ENCODE measurements at places on chromosomes 7 and 10.
A peak's percentile ranks its signal among the peaks of the same experiment; 100 is the strongest.

DNA sequence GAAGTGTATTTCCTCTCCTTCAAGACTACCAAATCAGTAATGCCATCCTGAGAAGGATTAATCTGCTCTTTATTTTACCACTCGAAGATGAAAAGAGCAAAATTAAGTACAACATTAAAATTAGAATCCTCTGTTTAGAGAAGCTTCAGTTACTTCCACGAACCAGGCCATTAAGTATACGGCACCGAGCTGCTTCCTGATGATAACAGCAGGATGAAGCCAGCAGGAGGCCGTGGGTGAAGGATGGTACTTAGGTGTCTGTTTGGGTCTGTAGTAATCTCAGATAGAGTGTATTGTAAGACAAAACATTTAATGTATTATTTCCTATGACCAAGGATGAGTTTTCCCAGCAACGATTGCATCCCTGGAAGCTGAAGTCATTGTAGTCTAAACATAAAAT, 362.8 kb downstream of the SFMBT2 start:
- DNase-seq = no peak

- no peak for DNase-seq
Observed at GRCh38 chr7:49995681-49996080, 97.4 kb downstream of the ZPBP start.

DNA sequence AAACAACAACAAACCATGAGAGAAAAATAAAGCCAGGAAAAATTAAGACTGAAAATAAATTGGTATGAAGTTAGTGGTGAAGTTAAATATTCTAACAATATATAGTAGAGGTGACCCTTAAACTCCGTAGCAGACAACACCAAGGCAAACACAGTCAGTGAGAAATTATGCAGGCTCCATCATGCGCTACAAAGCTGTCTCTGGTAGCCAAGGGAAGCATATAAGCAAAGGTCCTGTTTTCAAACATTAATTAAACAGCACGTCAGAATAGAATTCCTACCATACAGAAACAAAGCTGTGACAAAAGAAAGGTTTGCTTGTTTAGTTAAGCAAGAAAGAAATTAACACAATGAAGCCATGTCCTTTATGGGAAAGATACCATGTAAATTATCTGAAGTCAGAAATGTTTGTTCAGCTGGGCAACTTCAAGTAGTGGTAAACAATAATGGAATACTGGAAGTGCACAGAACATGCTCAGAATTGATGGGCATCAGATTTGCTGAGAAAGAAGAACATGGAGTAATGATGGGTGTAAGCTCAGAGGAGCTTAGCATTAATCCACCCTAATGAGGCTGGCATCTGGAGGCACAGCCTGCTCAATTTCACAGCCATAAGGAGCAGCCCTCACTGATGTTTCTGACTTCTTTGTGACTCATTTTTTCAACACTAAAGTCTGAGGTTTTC, 75.7 kb downstream of the IGF2BP3 start:
- no peak for DNase-seq

GRCh38 chr7:141999058-141999623, 3.5 kb downstream of the MGAM start:
- DNase-seq = no peak

- DNase-seq = peak; percentile 37
Observed at GRCh38 chr7:143280566-143280965, 4.2 kb upstream of the TMEM139 start.

GRCh38 chr10:4450981-4451908, 374.8 kb upstream of the AKR1E2 start:
- peak; percentile 98 for DNase-seq

GRCh38 chr10:78906734-78907390, 161.9 kb upstream of the ZMIZ1 start:
- DNase-seq = no peak

GRCh38 chr7:44104860-44105771, 971 bp downstream of the AEBP1 start:
- no peak for DNase-seq

- peak; percentile 51 for DNase-seq
Observed at GRCh38 chr10:95384011-95384704, 93.4 kb upstream of the PDLIM1 start.

- DNase-seq = no peak
Observed at GRCh38 chr10:22672319-22673090, 41.9 kb downstream of the PIP4K2A start.

GRCh38 chr7:99897322-99898022, 20.6 kb upstream of the OR2AE1 start:
- no peak for DNase-seq

DNA sequence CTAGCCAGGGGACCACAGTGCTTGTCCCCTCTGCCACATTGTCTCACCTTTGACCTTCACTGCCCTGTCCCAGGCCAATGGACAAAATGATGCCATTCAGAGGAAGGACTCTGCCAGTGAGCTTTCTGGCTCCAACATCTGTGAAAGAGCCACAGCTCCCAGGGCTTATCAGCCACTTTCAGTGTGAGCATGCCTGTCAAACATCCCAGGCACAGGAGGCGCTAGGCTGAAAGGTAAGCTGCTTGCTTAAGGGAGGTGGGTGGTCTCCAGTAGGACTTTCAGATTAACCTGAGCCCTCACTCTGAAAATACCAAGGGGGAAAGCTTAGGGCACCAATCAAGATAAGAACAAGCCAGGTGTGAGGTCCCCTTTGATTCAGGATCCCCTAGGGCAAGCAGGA, 59.8 kb upstream of the GDF10 start:
- no peak for DNase-seq

GRCh38 chr7:39417642-39418041, 148.6 kb upstream of the YAE1 start:
- no peak for DNase-seq

GRCh38 chr7:130419658-130420057, 21.2 kb downstream of the CEP41 start:
- DNase-seq = no peak

GRCh38 chr7:113370910-113371309, 252.6 kb upstream of the SMIM30 start:
- DNase-seq = no peak

DNA sequence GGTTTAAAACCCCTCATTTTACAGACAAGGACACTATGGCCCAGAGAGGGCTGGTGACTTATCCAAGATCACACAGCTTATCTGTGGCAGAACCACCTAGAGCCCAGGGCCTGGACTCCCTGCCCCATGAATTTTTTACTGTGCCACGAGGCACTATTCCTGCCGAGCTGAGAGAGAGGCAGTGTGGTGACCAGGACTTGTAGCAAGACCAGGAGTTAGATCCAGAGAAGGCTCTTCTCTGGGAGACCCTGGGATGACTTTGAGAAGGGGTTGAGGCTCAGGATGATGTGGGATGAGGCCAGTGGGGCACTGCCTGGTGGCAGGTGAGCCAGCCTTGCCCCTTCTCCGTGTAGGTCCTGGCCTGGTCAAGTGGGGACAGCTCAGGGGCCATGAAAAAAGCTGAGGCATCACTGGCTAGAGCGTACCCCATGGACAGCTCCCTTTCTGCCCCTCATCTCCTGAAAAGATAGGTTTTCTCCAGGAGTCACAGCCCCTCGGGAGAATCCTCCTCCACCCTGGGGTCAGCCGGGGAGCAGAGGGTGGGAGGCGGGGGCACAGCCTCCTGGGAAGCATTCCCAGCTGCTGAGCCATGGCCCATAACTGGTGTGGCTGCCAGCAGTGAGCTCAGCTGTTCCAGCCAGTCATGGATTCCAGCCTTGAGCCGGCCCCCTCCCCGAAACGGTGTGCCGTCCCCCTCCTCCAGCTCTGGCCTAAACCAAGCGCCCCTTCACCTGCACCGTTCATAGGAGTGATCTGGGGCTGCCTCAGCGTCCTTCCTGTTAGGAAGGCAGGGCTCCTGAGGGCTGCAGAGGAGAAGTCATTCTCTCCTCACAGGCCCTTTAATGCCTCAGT, 5.8 kb downstream of the FLNC start:
- no peak for DNase-seq

DNA sequence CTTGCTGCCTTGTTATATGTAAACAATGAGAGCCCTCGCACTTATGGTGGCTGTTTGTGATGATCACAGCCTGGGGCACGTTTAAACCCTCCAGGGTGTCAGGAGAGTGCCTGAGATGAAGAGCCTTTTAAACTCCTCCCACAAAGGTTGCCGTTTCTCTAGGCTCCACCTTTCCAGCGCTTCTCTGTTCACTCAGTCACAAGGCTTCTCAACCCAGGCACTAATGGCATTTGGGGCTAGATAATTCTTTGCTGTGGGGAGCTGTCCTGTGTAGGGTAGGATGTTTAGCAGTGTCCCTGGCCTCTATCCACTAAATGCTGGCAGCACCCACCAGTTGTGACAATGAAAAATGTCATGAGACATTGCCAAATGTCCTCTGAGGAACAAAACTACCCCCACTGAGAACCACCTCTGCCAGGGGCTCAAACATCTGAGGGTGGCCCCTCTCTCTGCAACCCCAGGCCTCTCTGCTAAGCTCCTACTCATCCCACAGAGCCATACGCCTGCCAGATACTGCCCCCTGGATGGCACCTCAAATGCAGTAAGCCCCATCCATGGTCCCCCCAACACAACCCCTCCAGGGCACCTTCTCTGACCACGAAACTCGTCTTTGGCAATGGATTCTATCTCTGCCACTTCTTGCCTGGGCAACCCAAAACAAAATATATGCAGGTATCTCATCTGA, 144.3 kb upstream of the ZMIZ1 start:
- DNase-seq = no peak

DNA sequence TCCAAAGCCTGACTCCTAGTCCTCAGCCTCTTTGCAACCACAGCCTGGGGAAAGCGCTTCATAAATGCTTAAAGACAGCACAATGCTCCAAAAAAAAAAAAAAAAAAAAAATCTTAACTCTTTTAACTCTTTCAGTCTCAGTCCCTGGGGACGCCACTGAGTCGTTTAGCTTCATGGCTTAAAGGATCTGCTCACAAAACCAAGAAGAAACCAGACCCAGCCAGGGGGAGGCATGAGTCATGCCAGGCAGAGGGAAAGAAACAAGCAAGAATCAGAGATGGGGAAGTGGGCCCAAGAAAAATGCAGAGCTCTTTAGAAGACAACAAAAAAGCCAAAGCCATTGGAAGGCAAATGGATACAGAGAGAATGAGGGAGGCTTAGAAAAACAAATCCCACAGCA, 32.5 kb upstream of the DOCK1 start:
- peak; percentile 2 for DNase-seq

DNA sequence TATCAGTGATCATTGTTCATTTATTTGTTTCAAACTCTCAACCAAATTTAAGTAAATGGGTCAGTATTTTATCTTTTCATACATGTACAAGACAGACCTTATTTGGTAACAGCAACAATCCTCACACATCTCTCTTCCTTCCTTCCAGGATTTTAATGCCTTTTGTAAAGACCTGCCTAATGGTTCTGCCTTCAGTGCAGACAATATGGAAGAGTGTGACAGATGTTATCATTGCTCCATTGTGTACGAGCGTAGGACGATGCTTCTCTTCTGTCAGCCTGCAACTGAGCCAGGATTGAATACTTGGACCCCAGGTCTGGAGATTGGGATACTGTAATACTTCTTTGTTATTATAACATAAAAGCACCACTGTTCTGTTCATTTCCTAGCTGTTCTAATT, 6.3 kb downstream of the CAV2 start:
- DNase-seq = no peak

DNA sequence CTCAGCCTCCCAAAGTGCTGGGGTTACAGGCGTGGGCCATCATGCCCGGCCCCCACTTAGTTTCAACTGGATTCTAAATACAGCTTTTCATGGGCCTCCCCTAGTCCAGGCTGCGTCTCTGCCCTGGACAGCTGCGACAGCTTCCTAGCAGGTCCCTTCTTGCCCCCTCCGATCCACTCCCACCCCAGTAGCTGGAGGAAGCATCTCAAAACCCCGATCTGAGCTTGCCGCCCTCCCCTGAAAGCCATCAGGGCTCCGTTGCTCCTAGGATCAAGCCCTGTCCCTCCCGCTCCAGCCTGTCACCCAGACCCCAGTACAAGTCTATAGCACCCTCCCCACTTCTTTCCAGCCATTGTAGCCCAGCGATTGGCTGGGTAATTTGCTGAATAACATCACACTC, 64.5 kb downstream of the VWA2 start:
- no peak for DNase-seq

GRCh38 chr10:72334196-72334824, 20.4 kb downstream of the DNAJB12 start:
- DNase-seq = no peak

DNA sequence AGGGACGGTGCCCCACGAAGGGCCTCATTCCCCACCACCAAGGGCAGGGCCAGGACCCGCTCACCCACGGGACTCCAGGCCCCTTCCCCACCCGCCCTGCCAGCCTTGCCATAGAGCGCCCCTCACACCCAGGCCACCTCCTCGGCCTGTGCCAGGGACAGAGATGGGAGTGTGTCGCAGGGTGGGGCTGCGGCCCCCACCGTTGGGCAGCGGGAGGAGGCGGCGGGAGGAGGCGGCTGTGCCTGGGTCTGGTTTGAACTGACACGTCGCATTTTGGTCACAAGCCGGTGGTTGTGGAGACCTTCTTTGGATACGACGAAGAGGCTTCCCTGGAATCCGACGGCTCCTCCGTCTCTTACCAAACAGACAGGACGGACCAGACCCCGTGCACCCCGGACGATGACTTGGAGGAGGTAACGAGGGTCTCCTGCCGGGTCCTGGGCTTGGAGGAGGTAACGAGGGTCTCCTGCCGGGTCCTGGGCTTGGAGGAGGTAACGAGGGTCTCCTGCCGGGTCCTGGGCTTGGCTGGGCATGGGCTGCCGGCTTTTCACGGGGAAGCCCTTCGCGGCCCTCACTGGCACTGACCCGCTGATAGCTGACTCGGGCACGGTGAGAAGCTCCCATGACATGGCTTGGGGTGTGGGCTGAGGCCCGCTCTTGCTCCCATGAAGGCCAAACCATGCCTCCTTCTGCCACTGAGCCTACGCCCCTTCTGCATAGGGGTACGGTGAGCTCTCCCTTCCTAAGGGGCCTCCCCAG, 46.4 kb upstream of the DPYSL4 start:
- DNase-seq = no peak

GRCh38 chr7:133436014-133436428, 183.1 kb downstream of the EXOC4 start:
- DNase-seq = no peak

- DNase-seq = no peak
Observed at GRCh38 chr10:86592413-86592812, 61.9 kb upstream of the OPN4 start.

DNA sequence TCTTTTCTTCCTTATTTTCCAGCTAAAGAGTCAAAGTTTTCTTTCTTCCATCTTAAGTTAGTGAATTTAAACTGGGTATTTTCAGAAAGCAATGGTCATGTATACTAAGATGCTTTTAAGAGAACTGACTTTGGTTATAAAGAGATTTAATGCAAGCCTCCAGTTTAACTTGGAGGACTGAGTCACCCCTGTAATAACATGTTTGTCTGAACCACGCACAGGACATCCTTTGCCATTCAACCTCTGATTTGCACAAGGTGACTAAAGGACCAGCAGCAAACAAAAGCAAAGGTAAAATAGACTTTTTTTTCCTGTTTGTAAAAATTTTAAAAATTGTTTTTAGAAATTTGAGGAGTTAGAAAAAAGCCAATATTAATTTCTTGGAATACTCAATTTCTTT, 2.9 kb downstream of the HYAL4 start:
- DNase-seq = no peak

- DNase-seq = no peak
Observed at GRCh38 chr7:24829787-24830186, 72.5 kb upstream of the GSDME start.

GRCh38 chr7:2982831-2983230, 60.8 kb downstream of the CARD11 start:
- no peak for DNase-seq

Measured in suppressor macrophage treated with lipopolysaccharide for 1 hour (primary cell).